ENCODE measurements at places on chromosomes 11 and 22.

DNA sequence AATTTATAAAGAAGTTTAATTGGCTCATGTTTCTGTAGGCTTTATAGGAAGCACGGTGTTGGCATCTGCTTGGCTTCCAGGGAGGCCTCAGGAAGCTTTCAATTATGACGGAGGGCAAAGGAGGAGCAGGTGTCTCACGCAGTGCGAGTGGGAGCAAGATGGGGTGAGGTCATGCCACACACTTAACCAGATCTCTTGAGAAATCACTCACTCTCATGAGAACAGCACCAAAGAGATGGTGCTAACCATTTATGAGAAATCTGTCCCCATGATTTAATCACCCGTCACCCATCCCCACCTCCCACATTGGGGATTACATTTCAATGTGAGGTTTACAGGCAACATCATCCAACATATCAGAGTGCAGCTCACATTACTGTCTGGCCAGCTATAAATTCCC lies 103.5 kb downstream of the ARHGAP8 start:
- DNase-seq, result no peak

DNA sequence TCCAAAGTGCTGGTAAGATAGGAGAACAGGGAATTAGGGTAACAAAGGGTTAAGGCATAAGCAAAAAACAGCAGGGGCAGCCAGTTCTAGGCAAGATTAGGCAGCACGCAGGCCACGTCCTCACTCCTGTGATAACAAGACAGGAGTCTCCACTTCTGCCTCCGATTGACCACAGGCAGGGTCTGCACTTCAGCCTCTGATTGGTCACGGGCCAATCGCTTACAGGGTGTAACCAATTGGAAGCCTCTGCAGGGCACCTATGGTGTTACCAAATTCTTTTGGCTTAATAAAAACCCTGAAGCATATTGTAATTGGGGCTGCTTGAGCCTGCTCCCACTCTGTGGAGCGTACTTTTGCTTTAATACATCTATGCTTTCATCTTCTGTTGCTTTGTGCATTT lies 12.2 kb upstream of the GSTP1 start:
- DNase-seq, result no peak

GRCh38 chr22:48748113-48748859 lies 1079.4 kb downstream of the BRD1 start:
- DNase-seq, result no peak

DNA sequence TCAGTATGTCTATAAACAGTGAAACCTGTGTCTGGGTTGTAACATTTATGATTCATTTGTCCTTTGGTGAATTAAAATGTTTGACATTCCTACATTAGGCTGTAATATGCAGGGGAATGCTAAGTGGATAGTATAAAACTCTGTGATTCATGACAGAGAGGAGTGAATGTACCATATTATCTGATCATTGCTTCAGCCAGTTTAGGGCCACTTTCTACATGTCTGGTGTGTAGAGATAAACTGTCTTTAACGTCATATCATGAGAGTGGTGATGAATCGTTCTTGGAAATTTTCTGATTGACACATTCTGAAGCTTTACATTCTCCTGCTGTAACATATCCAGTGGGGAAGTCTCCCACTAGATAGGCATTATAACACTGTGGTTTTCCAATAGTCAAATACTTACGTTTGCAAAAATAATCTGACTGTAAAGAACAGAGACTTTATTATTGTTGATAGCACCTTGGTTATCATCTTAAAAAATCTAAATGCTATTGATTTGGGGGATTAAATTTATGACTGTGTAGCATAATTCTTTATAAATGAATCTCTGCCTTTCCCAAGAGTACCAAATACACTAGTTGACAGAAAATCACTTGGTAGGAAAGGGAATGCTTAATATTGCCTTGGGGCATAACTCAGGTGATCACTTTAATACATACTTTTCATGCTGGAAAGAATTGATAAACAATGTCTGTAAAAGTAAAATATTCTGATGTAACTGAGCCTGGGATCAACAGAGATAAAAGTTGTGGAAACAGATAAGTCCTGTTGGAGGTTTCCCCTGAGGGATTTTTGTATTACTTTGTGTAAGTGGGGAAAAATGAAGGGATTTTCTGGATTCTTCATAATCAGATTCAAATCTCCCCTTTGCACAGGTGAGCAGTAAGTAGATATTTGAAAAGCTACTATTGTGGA lies 427.9 kb downstream of the JRKL start:
- DNase-seq, result no peak

DNA sequence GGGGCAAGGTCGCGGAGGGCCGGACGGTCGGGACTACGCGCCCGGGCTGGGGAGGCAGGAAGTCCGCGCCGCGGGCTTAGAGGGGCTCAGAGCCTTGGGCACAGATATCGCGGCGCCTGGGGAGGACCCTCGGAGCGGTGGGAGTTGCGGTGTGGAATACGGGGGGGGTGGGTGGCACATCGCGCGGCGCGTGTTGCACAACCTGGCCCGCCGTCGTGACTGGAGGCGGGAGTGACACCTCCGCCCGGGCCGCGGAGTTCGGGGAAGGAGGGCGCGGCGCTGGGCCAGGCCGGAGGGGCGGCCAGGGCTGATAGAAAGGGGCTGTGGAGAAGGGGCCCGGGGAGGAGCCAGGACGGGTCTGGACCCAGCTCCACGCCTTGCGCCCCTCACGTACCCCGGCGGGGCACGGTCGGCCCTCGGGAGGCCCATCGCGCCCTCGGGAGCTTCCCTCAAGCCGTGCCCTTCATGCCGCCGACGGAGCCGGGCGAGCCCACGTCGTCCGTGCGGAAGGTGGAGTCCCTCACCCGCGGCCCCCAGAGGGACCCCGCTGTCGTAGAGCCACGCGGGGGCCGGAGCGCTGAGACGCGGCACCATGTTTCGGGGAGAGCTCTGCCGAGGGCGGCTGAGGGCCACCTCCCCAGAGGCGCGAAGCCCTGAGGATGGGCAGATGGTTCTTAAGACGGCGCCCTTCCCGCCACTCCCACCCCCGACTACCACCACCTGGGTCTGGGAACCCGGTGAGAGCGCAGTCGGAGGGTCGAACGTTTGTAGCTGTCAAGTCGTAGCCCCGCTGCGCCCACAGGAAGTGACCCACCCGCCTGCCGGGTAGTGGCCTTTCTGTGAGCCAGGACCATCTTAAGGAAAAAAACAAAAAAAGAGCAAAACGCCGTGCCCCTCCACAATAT lies 729 bp downstream of the IL17RA start:
- DNase-seq, result no peak

Data from activated CD8-positive, alpha-beta memory T cell treated with anti-CD3 and anti-CD28 coated beads for 1 hour (primary cell).